ENCODE measurements at places on chromosomes 12 and 14.

- DNase-seq = no peak
Measured at GRCh38 chr12:38638401-38638800, 267.0 kb downstream of the CPNE8 start.

DNA sequence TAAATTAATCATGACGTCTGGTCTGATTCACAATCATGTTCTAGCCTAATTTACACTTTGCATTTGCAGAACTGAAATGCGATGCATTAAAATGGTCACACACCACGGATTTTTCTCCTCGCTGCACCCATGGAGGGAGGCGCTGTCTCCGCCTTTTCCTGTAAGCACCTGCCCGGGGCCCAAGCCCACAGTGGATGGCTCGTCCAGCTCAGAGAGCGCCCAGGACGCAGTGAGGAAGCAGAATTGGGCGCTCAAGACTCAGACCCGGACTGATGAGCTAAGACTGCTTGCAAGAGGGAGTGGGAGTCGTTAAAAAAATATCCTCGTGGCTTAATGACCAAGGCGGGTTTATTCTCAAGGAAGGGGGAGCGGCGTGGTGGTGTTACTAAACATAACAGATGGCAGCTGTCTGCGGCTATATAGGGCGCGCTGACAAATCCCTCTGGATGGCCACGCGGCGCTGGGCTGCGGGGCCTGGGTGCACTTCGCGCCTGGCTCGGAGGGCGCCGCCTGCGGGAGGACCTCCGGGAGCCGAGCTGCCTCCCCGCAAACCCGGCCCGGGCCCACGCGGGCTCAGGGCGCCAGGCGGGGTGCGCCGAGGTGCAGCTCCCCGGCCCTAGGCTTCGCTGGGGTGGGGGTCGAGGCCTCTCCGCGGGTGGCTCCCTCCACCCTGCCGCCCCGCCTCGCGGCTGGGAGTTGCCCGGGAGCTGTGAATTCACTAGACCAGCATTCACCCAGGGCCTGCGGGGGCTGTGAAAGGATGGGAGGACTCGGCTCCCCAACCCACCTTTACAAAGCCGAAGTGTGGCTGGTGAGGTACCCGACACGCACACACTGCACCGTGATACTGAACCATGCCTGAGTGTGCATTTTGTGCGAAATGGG is 78.7 kb downstream of the PPM1A start:
- DNase-seq = peak; percentile 22

GRCh38 chr12:64256166-64256800 is 34.2 kb upstream of the KICS2 start:
- DNase-seq = no peak

DNA sequence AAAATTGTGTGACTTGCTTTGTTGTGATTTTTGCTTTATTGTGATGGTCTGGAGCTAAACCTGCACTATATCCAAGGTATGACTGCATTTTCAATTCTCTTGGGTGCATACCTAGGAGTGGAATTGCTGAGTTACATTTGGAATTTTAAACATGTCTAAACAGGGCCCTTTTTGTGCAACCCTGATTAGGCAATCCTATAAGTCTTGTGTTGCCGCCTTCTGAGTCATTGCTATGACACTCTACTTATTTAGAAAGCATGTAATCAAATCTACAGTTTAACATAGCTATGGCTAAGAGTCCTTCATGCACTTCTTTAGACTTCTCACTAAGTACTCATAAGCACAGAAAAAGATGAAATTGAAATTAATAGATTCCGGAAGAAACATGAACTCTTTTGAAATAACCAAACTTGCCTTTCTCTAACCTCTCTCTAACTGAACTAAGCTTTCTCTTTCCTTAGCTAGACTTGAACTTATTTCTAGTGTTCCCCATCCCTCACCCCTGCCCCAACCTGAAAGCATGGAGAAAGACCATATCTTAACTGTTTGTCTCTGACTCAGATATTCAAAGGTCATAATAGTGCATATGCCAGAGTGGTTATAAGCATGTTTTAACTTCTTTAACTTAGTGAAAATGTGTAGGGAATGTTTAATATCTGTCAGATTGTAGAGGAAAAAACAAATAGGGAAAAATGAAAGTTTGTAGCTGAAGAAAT is 203.0 kb downstream of the SNAPC1 start:
- no peak for DNase-seq

GRCh38 chr12:116959845-116960514 is 49.2 kb downstream of the FBXW8 start:
- peak; percentile 5 for DNase-seq

DNA sequence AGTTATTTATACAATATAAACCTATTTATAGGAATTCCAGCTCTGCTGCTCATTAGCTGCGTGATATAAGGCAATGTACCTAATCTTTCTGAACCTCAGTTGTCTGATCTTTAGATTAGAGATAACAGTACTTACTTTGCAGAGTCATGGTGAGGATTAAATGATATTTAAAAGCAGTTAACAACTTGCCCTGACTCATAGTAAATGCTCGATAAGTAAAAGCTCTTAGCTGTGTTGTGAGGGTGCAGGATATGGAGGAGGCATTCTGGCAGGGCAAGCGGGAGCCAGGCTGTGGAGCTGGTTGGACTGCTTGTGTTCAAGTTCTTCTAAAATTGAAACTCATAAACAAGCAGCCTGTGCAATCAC is 140.0 kb upstream of the PRICKLE1 start:
- no peak for DNase-seq

- DNase-seq = no peak
Measured at GRCh38 chr12:115349711-115350110, 665.7 kb upstream of the TBX3 start.

- DNase-seq = no peak
Measured at GRCh38 chr12:96986883-96987523, 79.9 kb downstream of the NEDD1 start.

DNA sequence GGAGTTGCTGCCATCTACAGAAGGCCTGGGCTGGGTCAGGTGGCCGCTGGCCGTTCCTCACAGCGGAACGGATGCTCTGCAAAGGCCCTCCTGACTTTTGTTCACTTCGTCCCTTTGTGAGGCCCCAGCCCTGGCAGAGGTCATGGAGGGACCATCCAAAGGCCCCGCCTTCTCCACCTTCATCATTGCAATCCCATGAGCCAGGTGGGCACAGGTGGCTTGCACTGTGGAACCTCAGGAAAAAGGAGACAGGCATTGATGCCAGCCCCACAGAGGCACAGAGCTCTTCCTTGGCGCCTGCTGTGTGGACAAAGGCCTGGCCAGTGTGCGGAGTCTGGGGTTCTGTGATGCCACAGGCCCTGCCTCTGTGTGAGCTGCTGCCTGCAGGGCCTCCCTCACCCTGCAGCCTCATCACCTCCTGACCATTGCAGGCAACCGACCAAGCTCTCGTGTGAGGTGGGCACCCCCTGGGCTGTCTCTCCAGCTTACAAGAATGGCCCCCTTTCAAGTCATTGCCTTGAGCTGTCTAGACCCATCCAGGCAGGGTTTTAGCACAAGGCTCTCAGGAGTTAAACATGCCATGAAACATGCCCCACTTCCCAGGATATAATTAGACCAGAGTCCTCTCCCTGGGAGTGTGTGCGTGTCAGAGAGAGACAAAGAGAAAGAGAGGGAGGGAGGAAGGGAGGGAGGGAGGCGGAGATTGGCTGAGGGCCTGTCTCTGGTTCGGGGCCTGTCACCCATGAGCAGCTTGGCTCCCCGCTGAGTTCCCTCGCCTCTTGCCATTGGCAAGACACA is 19.3 kb downstream of the NFKBIA start:
- no peak for DNase-seq

GRCh38 chr14:23563473-23564180 is 4.0 kb downstream of the AP1G2 start:
- DNase-seq = no peak

DNA sequence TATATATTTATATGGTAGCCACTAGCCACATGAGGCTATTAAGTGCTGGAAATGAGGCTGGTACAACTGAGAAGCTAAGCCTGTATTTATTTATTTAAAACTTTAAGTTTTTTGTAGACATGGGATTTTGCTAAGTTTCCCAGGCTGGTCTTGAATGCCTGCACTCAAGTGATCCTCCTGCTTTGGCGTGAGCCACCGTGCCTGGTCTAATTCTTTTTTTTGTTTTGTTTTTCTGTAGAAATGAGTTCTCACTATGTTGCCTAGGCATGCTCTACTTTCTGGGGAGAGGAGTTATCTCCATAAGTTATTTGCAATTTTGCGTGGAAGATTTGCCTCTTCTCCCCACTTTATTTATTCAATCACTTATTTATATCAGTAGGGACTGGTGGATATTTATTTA is 4.8 kb upstream of the SNRNP35 start:
- no peak for DNase-seq

DNA sequence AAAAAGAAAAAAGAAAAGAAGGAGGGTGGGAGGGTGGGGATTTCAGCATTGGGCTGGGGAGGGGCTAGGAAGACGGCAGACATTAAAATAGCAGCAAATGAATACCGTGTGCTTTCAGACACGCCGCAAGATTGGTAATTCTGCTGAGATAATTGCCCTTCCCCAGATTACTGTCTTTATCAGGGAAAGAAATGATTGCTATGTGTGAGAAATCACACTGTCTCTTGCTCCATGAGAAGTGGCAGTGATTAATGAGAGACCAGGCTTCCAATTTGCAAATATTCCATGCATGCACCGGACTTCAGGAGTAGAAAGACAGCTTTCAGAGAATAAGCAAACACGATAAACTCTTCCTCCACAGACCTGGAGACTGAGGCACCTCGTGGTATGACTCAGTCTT is 7.6 kb upstream of the KCNA5 start:
- DNase-seq = no peak

DNA sequence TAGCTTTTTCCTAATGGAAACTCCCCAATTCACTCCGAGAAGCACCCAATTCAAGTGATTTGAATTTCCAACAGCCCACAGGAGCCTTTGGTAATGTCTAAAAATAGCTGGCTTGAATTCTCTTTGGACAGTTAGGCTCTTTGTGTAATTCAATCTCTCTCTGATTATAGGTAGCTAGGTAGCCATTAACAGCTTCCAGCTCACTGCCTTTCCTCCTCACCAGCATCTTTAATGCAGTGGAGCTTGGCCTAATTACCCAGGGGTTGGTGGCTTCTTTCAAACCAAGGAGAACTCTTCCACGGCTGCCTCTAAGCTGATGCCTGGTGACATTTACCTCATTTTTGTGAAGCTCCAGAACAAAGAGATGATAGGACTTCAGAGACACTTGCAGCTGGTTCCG is 86.4 kb downstream of the WSCD2 start:
- DNase-seq = no peak

GRCh38 chr14:58785701-58786100 is 147.9 kb downstream of the DACT1 start:
- no peak for DNase-seq

- DNase-seq = peak; percentile 46
Measured at GRCh38 chr14:91377700-91378652, 39.6 kb downstream of the CCDC88C start.

DNA sequence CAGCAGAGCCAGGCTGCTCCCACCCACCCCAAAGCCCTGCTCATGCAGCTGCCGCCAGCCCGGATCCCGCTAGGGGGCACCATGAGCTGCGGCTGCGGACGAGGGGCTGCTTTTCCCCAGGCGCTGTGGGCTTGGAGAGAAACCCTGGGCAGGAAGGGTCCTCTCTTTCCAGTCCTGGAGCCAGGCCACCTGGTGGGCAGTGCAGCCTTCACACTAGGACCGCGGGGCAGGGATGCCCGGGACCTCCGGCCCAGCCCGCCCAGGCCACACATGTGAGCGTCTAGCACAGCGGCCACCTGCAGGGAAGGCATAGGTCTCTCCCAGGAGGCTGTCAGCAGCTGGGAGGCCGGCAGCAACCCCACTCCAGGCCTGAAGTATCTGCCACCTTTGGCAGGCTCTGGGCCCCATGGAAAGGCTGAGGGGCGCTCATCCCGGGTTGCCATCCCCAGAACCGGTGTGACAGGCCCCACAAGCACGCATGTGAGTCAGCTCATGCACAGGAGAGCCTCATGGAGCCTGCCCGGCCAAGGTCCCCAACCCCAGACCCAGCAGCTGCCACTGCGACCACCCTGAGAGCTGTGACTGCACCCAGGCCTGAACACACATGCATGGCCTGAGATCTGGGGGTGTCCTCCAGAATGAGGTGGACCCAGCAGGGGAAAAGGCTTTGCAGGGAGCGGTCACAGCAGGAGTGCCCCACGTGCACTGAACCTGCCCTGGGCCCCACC is 280.0 kb upstream of the RTL1 start:
- DNase-seq = no peak

- no peak for DNase-seq
Measured at GRCh38 chr12:42017051-42017450, 127.6 kb downstream of the GXYLT1 start.

DNA sequence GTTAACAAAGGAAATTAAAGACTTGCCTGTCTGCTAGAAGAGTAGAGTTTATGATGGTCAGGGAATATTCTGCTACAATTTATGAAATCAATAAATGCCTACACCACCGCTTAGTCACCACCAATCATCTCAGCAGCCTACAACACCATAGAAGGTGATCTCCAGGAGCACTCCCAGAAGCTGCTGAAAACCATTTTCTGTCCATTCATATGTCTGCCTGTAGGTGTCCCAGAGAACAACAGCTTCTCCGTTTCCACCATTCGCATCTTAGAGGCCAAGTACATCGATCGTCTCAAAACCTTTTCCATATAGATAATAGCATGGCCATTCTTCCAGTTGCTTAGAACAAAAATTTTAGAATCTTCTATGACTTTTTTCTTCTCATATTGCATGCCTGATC is 303.4 kb downstream of the KCNC2 start:
- DNase-seq = no peak

DNA sequence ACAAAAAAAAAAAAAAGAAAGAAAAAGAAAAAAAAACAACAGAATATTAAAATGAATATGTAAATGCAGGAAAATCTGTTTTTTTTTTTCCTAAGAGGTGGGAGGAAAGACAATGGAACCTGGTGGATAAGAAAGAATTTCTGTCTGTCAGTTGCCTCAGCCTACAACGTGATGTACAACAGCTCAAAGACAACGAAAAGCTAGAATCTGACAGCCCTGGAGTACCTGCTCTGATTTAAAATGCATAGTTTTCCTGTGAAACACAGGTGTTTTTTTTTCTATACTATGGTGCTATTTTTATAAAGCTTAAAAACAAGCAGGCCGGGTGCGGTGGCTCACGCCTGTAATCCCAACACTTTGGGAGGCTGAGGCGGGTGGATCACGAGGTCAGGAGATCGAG is 30.0 kb upstream of the ULK1 start:
- no peak for DNase-seq

DNA sequence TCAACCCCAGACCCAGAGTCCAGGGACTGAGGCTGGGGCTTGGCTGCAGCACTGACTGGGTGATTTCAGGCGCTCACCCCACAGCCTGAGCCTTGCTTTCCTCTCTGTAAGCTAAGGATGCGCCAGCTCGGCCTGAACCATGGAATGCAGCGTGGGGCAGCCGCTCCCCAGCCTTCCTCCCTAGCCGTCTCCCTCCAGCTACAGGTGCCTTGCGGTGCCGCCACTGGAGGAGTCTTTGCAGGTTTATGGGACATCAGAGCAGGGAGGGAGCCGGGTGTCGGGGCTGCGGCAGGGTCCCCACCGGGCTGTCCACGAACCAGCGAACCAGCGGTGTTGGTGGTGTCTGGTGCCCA is 19.4 kb downstream of the PPP2R5C start:
- no peak for DNase-seq

- no peak for DNase-seq
Measured at GRCh38 chr14:29650554-29651269, 276.9 kb downstream of the PRKD1 start.

- DNase-seq = no peak
Measured at GRCh38 chr12:25052196-25052913, 103.5 kb upstream of the BCAT1 start.
